ENCODE measurements at places on chromosomes 7 and 10.

- no peak for ATAC-seq
Measured at GRCh38 chr10:91289305-91289704, 68.8 kb downstream of the PCGF5 start.

DNA sequence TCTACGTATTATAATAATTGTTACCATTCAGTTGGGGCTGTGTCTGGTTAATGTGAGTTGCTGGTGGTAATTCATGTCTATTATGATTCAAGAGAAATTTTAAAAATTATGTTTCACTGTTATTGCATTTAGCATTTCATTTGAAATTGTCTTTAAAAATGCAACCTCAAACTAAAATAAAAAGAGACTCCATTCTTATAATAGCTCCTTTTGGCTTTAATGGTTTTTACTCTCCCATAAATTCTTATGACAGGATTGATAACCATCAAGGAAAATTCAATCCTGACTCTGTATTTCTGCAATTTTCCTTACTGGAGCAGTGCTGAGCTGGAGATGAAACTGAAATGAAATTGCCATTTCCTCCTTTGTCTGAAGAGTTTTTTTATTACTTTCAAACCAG lies 262.7 kb downstream of the REEP3 start:
- ATAC-seq, result no peak

DNA sequence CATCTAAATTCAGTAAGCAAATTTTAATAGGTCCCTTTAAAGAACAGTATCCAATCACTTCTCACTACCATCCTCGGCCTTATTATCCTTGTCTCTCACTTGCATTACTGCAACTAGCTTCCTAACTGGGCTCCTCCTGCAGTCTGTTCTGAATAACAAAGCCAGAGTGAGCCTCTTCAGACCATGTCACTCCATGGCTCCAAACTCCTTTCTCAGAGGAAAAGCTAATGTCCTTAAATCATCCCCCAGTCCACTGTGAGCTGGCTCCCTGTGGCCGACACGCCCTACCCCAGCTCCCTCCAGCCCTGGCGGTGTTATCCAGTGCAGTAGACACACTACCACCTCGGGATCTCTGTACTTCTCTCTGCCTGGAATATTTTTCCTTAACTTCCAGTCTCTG lies 80.0 kb downstream of the EPC1 start:
- no peak for ATAC-seq

DNA sequence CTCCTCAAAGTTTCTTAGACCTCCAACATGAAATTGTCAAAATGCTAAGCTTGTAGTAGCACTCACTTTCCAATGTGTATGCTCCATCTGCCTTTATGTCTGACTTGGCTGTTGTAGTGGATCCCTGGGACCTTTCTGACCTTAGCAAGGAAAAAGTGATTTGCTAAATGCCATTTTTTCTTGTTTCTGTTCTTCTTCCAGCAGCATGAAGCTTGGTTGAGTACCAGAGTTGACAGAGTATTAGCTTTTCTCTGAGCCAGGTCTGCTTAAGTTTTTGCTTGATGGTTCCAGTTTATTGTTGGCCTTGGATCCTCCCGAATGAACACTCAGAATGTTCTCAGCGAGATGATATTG lies 168.7 kb downstream of the SND1 start:
- ATAC-seq, result peak; percentile 13

DNA sequence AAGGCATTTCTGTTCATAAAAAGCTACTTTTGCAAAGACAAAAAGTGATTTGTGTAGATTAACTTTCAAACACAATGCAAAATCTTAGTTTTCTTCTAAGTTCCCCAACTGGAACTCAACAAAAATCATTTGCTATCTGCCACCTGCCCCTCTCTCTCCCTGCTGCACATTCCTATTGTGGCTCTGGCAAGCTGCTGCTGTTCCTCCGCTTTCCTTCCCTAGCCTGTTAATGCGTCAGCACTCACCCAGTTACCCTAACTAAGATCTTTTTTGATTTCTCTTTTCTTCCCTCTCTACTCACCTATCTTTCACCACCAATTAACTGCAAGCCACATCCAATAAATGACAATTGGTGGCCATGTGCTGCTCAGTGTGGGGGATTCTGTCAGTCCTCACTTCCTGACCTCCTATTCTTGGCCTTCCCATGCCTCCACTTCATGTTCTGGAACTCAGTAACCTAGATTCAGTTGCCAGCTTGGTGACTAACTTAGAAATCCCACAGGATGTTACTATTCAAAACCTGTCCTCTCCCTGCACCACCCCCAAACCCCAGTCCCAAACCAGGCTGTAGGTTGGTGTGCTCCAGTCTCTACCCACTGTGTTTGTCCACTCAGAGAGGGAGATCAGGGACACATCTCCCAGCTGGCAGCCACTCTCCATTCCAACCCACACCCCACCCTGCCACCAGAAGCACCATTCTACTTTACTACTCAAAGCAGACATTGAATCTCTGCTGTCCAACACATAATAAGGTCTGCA lies 140.2 kb upstream of the CTTNBP2 start:
- ATAC-seq, result no peak

- no peak for ATAC-seq
Measured at GRCh38 chr10:6624392-6624791, 44.3 kb upstream of the PRKCQ start.

DNA sequence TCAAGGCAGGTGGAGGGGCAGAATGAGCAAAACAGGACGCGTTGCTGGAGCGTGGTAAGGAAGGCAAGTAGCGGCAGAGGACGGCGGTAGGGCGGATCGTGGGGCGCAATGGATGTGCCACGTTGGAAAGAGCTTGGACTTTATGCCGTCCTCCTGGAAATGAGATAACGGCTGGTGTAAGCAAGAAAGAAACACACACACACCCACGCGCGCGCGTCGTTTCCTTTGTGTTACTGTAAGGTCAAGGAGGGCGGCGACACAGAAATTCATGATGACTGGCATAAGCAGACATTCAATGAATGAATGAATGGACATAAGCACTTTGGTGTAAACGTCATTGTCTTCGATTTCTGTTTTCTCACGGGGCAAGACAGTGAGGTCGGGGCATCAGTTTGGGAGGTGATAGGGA lies 683 bp upstream of the ENTPD7 start:
- peak; percentile 6 for ATAC-seq

DNA sequence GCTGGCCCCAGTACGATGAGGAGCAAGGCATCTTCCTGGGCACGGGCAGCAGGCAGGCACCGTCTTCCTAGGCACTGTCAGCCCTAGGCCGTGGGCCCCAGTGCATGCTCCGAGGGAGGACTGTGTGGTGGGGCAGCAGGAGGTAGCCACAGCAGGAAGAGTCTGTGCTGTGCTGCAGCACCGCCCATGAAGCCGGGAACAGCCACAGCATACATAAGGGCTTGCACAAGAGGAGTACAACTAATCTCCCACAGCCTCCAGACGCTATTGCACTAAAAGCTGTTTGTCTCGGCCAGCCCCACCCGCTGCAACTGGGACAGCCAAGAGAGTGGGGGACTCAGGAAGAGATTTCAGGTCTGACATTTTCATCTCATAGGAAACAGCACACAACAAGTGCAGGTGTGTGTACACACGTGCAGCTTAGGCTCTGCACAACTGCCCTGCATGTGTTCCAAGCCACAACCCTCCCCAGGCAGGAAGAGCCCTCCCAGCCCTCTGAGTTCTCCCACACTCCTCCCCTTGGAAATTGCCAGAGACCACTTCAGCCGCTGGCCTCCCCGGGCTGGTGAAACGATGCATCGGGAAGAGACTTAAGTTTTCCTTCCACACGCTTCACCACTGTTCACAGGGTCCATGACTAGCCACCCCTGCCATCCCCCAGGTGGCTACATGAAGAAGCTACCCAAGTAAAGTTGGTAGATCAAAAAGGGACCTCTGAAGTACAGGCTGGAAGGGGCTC lies 88.1 kb upstream of the DDC start:
- ATAC-seq, result no peak

- ATAC-seq, result peak; percentile 91
Measured at GRCh38 chr10:3482200-3482993, 302.6 kb downstream of the KLF6 start.

DNA sequence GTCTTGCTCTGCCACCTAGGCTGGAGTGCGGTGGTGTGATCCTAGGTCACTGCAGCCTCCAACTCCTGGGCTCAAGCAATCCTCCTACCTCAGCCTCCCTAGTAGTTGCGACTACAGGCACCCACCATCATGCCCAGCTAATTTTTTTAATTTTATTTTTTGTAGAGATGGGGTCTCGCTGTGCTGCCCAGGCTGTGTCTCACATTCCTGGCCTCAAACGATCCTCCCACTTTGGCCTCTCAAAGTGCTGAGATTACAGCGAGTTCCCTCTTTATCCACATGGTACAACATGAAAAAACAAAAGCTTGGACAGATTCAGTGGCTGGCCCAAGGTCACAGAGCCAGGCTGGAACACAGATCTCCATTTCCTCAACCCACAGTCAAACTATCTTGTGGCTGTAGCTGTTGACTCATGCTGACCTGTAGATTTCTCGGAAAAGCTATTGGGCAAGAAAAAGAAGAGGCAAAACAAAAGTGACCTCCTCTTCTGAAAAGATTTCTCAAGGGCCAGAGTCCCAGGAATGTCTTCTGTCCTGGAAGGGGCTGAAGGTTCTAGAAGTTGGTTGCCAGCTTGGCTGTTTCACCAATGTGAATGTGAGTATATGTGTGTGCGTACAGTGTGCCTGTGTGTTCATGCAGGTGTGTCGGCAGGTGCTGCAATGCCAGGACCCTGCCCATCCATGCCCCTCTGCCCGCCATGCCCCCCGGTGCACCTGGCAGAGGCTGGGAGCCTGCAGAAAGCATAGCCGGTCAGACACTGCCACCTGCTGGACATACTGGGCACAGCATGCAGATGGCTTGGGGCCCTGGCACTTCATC lies 28.4 kb downstream of the TMEM130 start:
- peak; percentile 86 for ATAC-seq

- ATAC-seq, result peak; percentile 10
Measured at GRCh38 chr10:71276873-71277272, 42.2 kb upstream of the SLC29A3 start.

DNA sequence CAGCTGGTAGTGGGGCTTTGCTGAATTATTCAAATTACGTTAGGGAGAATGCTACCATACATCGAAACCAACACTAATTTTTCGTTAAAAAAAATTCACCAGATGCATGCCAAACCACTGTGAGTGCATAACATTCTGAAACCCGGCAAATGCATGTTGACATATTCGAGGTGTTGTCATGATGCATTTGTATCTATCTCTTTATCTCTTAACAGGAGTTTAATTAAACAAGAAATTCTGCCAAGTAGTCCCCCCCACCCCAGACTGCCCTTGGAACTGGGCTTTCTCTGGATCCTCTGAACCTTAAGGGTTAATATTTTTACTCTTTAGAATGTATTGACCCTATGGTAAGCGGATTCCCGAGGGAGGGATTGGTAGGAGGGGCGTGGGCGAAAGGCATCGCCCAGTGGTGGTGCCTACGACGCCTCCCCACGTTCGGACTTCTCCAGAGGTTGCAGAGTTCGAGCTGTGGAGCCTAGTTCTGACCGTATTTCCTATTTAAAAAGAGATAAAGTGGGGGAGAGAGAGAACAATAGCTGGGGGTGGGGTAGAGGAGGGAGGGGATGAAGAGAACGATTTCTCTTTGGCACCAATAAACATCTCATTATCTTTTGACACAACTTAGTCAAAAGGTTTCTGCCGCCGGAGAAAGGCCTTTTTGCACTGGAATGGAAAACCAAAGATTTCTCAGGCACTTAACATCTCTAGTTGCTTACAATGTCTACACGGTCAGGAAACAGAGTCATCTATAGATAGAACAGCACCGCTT lies 7.2 kb downstream of the DLX6 start:
- ATAC-seq, result no peak

- no peak for ATAC-seq
Measured at GRCh38 chr7:150733482-150734095, 3.6 kb upstream of the GIMAP5 start.

DNA sequence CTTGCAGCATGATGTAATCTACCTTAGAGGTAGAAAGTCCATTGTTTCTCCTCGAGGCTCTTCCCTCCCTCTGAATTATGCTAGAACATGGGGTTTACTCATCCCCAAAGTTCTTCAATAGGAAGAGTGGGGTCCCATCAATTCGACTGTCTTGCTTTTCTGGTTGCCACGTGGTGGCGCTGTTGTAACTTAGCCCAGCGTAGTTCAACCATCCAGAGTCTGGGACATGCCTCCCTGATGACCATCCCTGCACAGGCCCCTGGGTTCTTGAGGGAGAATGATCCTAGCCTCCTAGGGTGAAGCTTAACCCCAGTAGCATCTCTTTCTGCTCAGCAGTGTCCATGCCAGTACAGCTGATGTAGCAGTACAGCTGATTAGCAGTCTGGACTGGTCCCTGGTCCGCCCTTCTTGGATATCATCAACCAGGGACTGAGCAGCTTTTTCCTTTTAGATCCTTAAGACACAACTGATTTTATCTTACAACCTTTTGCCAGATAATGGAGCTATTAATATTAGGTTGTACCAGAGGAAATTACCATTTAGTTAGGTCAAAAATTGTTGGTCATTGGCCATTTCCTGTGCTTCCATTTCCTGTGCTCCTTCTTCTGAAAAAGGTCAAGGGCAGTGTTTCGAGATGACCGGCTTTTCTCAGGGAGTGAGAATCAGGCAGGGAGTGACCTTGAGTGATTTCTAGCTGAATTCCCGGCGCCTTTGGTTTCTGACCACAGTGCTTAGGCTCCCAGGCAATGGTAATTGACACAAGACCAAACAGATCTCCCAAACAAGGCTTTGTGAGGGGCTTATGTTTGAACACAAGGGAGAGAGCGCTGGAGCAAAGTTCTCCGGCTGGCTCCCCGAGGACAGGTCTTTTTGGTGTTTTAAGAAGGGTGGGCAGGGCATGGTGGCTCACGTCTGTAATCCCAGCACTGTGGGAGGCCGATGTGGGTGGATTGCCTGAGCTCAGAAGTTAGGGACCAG lies 65.4 kb downstream of the TACC2 start:
- no peak for ATAC-seq

- ATAC-seq, result no peak
Measured at GRCh38 chr7:84013616-84014240, 180.9 kb downstream of the SEMA3A start.

DNA sequence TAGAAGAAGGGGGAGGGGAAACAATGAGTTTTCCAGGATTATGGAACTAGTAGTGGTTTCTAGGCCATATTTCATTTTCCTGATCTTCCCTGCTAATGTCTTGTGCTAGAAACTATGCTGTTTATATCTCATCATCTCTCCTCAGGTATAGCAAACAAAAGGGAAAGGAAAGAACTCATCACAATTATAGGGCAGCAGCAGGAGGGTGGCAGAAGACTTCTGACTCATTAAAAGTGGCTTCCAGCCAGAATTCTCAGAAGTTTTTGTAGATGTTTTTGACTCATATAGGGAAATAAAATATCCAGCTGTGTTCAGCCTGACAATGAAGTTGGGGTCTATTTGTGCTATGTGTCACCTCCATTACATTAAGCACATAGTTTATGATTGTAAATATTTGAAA lies 6.5 kb downstream of the AHR start:
- ATAC-seq, result peak; percentile 40

DNA sequence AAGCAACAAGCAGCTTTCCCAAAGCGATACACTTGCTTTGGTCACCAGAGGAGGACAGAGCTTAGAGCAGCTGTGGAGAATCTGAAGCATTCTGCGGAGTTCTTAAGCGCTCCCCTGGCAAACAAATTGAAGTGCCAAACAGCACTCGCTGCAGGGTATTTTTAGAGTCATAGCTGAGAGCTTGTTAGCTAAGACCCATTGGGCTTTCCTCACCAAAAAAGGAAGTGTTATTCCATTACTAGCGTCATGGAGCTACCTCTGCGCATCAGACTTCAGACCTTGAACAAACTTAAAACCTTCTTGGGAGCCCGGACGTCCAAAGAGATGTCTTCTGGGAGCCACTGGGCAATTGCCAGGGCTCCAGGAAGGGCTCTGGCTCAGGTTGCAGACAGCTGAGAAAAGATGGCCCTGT lies 23.2 kb upstream of the BMPR1A start:
- no peak for ATAC-seq

- no peak for ATAC-seq
Measured at GRCh38 chr10:125976960-125977605, 80.7 kb downstream of the FANK1 start.

Data from SK-N-SH treated with all-trans-retinoic acid at 6 μM for 48 hours (cell line).